AG10803 (cell line): ENCODE measurements at places on chromosomes 7 and 10.

DNA sequence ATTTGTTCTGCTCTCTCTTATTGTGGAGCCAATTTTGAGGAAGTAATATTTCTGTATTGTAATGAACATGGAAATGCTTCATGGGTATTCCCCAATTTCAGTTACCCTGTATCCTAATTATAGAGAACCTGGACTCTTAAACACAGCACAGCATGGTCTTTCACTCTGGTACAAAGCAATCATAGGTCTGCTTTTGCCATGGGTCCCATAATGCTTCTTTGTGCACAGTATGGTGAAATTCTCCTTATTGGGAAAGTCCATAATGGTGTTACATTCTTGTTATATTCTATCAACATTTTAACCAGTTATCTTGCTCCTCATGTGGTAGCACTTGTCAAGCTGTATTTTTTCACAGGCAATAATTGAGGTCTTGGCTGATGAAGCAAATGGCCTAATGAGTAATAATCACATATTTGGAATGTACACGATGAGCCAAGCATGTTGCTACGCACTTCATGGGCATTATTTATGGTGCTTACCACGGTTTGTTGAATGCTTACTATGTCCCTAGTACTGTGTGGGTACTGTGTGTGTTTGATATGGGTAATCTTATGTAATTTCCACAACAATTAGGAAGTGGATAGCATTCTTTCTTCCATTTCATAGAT, 42.9 kb downstream of the PRKG1 start:
- peak; percentile 98 for DNase-seq

GRCh38 chr10:122152544-122152943, 118.6 kb upstream of the BTBD16 start:
- peak; percentile 91 for DNase-seq

DNA sequence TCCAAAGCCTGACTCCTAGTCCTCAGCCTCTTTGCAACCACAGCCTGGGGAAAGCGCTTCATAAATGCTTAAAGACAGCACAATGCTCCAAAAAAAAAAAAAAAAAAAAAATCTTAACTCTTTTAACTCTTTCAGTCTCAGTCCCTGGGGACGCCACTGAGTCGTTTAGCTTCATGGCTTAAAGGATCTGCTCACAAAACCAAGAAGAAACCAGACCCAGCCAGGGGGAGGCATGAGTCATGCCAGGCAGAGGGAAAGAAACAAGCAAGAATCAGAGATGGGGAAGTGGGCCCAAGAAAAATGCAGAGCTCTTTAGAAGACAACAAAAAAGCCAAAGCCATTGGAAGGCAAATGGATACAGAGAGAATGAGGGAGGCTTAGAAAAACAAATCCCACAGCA, 32.5 kb upstream of the DOCK1 start:
- DNase-seq = no peak

DNA sequence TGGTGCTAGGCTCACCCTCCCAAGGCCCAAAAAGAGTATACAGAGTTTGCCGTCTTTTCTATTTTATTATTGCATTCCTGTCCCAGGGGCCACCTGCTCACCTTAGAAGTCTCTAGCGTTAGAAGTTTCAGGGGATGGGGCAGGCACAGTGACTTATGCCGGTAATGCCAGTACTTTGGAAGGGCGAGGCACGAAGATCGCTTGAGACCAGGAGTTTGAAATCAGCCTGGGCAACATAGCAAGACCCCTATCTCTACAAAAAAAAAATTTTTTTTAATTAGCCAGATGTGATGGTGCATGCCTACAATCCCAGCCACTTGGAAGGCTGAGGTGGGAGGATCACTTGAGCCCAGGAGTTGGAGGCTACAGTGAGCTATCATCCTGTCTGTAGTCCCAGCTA, 30.3 kb upstream of the HSPB1 start:
- no peak for DNase-seq

DNA sequence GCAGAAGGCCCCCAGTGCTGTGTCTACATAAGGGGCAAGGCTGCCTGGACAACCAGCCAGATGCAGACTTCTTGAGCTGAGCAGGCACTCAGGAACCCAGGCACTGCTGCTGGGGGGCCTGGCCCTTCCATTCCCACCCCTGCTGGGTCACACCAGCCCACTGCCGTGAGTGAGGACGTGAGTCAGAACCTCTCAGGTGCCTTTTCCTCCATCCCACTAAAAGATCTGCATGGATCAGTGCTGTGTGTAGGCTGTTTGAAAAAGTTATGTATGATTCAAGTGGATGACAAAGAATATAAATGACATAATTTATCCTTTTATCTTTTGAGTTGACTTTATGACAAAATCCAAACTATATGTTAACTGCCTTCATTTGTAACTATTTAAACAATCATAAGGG, 499.3 kb downstream of the INHBA start:
- DNase-seq = no peak

DNA sequence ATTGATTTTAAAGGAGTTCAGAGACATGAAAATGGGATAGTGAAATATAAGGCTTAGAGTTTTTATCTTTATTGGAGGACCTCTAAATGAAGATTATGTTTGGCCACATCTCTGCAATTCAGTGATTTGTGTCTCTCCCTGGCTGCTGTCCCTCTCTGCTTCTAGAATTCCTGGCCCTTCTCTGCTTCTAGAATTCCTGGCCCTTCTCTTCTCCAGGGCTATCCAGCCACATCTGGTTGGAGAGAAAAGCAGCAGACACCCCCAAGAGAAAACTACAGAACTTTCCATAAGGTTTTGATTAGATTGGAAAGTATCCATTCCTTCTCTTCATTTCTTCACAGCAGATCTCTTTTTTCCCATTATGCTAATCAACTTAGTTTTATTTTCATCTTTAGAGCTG, 135.5 kb downstream of the NPY start:
- no peak for DNase-seq

- no peak for DNase-seq
These were observed 92.0 kb downstream of the SVIL start for GRCh38 chr10:29542723-29543122.
